ENCODE measurements at places on chromosomes 16 and 17. TPM values are rescaled to one million over a fixed set of nuclear protein-coding genes. Genes with fewer than 3 reads are reported as not detected.
A peak's percentile ranks its signal among the peaks of the same experiment; 100 is the strongest.

DNA sequence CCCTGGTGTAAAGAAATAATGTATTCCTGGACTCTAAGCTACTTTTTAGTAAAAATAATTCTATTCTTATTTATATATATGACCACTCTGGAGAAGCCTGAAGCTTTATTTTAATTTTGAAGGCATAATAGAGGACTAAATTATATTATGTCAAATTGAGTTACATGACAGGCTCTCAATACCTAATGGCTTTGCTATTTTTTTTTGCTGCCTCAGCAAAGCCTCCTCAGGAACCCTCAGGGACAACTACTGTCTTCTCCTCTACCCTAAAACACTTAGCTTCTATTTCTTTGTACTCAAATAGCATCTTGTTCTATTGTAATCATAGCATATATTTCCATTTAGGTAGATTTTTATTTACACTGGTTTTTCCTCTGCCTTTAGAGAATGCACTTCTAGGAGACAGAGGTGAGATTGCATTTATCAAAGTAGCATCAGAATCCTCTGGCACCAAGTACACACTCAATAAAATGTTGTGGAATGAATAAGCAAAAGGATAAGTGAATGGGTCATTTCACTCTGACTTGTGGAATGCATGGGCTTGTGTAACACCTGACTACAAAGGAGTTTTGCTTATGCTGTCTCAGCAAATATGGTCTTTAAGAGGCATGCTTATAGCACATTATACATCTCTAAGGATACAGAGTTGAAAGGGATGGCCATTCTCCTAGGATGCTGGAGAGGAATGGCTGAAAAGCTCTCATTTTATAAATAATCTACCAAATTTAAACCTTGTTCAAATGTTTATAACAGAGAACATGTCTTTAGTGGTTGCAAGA is 605.2 kb downstream of the KCNJ2 start:
- no peak for DNase-seq

- DNase-seq = peak; percentile 52
Measured at GRCh38 chr16:50924759-50925545, 183.1 kb downstream of the CYLD start.

DNA sequence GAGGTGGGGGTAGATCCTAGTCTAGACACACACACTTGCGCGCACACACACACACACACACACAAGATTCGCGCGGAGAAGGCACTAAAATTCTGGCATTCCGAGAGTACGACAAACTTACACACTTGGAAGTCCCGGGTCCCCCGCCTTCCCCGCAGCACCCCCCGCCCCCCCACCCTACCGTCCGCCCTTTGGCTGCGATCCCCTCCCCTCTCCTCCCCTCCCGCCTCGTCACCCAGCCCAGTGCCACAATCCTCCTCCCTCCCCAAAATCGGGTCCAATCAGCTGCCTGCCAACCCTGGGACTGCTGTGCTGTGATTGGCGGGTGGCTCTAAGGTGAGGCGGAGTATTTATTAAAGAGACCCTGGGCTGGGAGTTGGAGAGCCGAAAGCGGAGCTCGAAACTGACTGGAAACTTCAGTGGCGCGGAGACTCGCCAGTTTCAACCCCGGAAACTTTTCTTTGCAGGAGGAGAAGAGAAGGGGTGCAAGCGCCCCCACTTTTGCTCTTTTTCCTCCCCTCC is at the start of gene SOX9:
SOX9 (plus strand) TSS at position 379 of the 522 bp plus-strand sequence. CDS start 372 bp downstream, outside the sequence.
- DNase-seq = peak; percentile 77

GRCh38 chr17:55245986-55246385 is 18.8 kb upstream of the HLF start:
- no peak for DNase-seq

DNA sequence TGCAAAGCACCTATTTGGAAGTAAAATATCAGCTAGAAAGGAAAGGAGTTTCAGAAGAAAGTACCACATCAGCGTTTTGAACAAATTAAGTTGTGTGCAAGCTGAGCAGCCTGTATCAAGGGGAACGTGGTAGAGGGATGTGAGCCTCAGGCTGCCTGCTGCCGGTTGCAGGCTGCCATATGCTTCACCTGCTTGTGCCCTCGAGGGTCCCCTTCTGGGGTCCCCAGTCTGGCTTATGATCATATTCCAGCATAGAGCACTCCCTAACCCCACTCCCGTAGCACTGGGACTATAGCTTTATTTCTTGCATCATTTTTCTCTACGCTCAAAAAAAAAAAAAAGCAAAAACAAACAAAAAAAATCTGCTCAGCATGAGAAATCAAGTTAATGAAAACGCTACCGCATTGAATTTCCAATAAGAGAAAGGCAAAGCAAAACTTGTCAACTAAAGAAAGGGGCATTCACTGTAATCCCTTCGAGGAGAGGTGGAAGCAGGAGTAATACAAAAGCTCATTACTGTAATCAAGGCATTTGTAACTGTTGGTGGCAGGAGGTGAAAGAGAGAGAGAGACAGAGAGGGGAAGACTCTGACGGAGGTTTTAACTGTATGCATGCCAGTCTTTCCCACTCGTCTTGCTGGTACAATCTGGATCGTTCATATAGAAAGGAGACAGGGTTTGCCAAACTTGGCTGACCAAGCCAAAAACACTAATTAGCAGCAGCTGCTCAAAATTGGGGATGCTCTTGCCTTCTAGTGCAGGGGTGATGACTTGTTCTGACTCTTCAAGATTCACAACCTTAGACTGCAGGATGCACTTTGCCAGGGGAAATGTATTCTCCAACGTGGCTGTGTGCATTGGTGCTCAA is 258.2 kb upstream of the HSBP1 start:
- DNase-seq = no peak

DNA sequence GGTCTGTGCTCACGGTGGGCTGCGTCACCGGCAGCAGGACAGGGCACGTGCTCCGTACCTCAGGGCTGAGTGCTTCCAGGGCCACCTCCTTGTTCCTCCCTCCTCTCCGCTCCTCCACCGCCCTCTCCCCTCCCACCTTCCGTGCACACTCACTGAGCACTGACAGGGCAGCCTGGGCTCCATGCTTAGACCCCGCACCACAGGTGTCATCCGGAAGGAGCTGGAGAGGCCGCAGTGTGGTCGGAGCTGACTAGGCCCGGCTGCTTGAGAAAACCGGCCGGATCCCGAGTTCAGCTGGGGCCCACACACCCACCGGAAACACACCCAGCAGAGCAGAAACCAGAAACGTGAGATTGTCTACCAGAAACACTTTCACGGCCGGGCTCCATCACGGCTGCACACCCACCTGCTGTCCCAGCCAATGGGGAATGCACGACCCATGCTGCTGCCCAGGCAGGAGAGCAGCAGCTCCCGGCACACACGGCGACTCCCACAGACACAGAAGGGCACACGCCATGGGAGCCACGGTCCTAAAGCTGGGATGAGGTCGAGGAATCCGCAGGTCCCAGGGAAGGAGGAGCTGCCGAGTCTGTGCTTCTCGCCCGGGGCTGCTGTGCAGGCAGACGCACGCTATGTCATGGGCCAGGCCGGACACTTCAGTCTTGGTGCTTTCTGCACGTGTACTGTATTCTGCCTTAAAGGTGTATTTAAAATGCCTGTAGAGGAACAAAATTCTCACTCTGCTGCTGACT is 55.0 kb upstream of the ZNF469 start:
- no peak for DNase-seq

GRCh38 chr16:3089717-3090592 is 9.1 kb downstream of the ZSCAN10 start:
- DNase-seq = no peak

GRCh38 chr16:54932021-54932660 is 1.5 kb downstream of the IRX5 start:
- DNase-seq = no peak

DNA sequence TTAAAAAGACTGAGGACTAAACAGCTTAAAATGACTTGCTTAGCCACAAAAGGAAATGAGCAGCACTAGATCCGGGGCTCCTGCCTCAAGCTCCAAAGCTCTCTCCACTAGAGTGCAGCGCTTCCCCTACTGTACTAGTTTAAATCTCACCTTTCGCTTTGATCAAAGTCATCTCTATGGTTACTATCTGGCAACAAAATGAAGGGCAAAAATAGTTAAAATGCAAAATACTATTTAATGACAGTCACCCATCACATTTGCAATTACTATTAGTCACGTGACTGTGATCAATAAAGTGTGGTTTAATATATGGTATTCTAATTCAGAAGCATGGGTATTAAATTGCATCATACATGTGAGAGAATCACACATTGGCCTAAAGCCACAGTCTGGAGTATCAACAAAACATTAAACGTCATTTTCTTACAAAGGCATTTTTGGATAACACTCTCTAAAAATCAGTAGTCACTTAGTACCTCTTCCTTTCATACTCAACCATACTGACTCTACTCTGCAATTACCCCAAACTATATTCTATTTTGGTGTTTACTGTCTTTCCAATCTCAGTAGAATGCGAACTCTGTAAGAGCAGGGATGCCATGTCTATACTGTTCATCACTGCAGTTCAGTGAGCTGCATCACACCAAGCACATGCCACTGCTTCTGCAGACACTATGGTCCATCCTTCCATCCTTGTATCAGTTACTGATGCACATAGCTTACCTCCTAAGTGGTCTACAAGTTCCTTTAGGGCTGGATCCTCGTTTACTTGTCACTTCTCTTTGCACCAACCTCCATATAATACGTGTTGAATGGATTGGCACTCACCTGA is 6.2 kb downstream of the PSMD12 start:
- no peak for DNase-seq

DNA sequence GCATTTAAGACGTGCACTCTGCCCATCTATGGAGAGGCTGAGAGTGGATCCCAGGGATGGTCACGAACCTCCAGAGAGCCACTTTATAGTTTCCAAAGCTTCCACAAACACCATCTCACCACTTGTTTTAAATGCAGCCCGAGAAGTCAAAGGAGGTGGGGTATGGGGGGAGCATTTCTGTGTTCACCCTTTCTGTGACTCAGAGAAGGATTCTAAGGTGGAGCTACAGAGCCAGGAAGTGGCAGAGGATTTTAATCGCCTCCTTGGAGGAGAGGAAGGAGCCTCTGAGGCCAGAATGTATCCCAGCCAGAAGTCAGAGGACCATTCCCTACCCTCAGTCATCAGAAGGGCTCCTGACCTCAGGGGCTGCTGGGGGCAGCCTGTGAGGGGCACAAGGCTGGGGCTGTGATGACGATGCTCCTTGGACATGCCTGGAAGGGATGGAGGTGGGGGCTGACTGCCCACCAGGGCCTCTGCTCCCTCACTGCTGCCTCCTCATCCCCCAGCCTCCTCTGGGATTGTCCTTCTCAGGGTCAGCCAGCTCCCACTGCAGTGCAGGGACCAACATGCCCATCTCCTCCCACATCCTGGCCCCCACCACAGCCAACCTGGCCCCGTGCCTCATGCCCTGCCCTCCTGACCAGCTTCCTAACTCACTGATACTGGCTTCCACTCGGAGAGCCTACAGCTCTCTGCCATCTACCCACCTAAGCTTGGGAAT is 2.8 kb downstream of the XYLT2 start:
- no peak for DNase-seq

DNA sequence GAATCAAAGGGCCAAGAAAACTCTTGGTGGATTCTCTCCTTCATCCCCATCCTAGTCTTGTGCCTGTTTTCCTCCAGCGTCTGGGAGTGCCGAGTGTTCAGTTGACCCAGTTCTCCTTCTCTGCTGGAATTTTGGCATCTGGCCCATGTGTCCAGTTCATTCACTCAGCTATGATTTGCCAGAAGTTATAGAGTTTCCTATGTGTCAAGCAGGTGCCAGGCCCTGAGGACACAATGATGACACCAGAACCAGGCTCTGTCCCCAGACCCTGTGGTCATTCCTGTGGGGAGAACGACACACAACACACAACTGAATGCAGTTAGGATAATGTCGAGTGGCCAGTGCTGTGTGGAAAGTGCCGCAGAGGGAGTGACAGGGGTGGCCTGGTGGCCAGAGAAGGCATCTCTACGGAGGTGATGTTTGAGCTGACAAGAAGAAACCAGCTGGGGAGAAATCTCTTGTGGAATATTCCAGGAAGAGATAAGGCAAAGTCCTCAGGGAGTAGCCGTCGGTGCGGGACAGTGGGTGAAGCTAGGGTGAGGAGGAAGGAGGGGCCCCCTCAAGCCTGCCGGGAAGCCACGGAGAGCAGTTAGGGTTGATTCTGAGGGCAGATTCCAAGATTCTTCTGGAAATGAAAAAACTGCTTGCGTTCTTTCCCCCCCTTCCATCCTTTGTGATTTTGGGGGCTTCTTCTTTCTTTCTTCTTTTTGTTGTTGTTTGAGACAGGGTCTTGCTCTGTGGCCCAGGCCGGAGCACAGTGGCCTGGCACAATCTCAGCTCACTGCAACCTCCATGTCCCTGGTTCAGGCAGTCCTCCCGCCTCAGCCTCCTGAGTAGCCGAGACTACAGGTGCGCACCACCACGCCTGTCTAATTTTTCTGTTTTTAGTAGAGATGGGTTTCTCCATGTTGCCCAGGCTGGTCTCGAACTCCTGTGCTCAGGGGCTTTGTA is 35.8 kb upstream of the IL34 start:
- no peak for DNase-seq

- DNase-seq = no peak
Measured at GRCh38 chr16:73778887-73779286, 517.7 kb upstream of the PSMD7 start.

GRCh38 chr16:50838165-50838564 is 96.3 kb downstream of the CYLD start:
- peak; percentile 48 for DNase-seq

DNA sequence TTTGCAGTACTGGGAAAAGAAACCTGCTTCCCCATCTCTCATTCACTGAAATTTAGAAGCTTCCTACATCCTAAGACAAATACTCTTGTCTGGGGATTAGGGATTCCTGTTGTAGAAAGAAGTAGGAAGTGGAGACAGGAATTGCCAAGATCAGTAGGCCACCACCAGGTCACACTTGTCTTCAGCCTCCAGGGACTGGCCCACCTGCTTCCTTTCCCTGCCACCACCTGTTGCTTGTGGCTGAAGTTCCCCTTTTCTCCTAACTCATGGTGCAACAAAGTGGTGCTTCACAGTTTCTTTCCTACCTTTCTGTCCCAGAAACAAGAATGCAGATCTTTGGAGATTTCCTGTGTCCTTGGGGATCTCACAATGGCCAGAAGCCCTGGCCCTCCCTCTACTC is 82.4 kb downstream of the WNT3 start:
- no peak for DNase-seq

GRCh38 chr16:78816499-78817195 is 717.2 kb downstream of the WWOX start:
- DNase-seq = peak; percentile 56

- no peak for DNase-seq
Measured at GRCh38 chr16:17437981-17438380, 32.8 kb downstream of the XYLT1 start.

DNA sequence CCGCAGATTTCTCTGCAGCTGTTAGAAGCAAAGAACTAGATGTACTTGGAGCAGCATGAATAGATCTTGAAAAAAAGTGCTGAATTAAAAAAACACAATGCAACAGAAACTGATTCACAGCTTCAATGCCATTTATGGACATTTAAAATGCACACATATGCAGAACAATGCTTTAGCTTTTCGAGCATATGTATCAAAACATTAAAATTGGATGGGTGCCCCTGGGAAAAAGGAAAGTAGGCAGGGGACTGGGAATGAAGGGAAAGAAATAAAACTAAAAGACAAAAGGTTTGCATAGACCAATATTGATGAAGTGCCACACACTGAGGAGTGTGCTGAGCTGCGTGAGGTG is 5.0 kb downstream of the KCTD13 start:
- no peak for DNase-seq

GRCh38 chr16:56911771-56912571 is 20.0 kb upstream of the HERPUD1 start:
- DNase-seq = no peak

GRCh38 chr16:16032271-16032979 is 83.0 kb downstream of the ABCC1 start:
- no peak for DNase-seq

The USP6 gene
- total RNA-seq = 0.08 TPM

The CDH11 gene
- total RNA-seq = 2.4 TPM

The CCDC78 gene
- total RNA-seq = 0.38 TPM

The CFAP119 gene
- total RNA-seq = 0.40 TPM

The KRT39 gene
- total RNA-seq = not detected

The KRTAP17-1 gene
- not detected for total RNA-seq

The CACNG1 gene
- not detected for total RNA-seq

The TMIGD1 gene
- total RNA-seq = not detected

All from left lobe of liver (tissue), 2 donors.